ENCODE measurements at places on chromosomes 1 and 21. TPM values are rescaled to one million over a fixed set of nuclear protein-coding genes. Genes with fewer than 3 reads are reported as not detected.
A peak's percentile ranks its signal among the peaks of the same experiment; 100 is the strongest.

DIRAS3 gene
- 18.4 TPM for total RNA-seq

NTRK1 gene
- total RNA-seq, result 7.2 TPM

CLCA1 gene
- total RNA-seq, result 0.22 TPM

GRCh38 chr1:160916666-160917065 lies 31.7 kb upstream of the ITLN1 start:
- no peak overlapping the region for H3K27ac ChIP-seq
- no peaks in the 10 kb centered on the region for H3K36me3 ChIP-seq
- H3K4me3 ChIP-seq, result no peak overlapping the region

CAMK2N1 gene
- 19.5 TPM for total RNA-seq

DNA sequence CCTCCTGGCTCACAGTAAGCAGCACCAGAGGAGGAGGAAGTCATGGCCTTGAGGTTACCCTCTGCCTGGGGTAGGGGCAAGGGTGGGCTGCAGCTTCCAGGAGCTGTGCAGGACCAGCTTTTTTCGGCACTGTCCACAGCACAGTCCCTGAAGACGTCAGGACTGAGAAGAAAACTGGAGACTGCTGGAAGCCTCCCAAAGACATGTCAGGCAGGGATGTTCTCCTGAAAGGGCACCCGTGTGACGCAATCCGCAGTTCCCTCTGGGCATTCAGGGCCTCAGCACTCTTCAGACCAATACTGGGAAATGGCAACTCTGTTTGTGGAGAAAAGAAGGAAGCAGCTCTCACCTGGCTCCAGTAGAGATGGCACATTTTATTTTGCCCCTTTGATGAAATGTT lies 64.8 kb upstream of the TENT5C start:
- H3K27ac ChIP-seq, result no peak overlapping the region
- no peaks in the 10 kb centered on the region for H3K4me1 ChIP-seq
- H3K36me3 ChIP-seq, result no peaks in the 10 kb centered on the region
- peak; percentile 42 for DNase-seq

- no peaks in the 10 kb centered on the region for H3K27me3 ChIP-seq
- no peak overlapping the region for H3K27ac ChIP-seq
- no peak for DNase-seq
- no peaks in the 10 kb centered on the region for H3K36me3 ChIP-seq
- H3K4me3 ChIP-seq, result no peak overlapping the region
Measured at GRCh38 chr1:162229549-162229948, 147.1 kb downstream of the SPATA46 start.

GRCh38 chr1:7916501-7916830 lies 24.2 kb downstream of the TNFRSF9 start:
- no peak overlapping the region for H3K4me3 ChIP-seq
- peaks cover 13% of the 10 kb centered on the region for H3K27me3 ChIP-seq
- no peaks in the 10 kb centered on the region for H3K4me1 ChIP-seq
- H3K36me3 ChIP-seq, result no peaks in the 10 kb centered on the region
- no peak for DNase-seq

DNA sequence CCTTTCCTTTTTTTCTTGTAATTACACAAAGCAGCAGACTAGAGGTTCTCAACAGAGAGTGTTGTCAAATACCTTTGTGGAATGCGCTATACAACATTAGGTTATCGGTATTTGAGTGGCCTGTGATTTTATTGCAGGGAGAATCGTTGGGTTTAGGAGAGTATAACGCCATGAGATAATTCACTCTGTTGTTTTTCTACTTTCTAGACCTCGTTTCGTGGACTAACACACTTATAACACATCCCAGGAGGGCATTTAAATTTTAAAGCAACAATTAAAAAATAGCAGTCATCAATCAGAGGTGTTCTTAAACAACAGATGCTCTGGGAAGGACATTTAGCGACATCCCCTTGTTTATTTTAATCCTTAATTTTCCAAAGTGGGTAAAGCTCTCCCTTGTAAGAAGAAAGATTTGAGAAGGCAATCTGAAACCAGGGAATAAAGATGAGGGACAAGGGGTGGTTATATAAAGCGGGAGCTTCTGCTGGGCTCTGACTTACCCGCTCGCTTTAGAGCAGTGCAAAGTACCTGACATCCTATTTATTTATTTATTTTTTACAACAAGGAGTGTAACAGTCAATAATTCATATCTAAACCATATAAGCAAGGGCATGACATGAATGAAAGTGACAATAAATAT lies 4.9 kb downstream of the PBX1 start:
- H3K4me1 ChIP-seq, result peaks cover 60% of the 10 kb centered on the region
- H3K27me3 ChIP-seq, result no peaks in the 10 kb centered on the region
- DNase-seq, result no peak
- no peaks in the 10 kb centered on the region for H3K36me3 ChIP-seq
- peak overlapping the region; percentile 65 for H3K27ac ChIP-seq
- H3K4me3 ChIP-seq, result peak overlapping the region; percentile 75

DNA sequence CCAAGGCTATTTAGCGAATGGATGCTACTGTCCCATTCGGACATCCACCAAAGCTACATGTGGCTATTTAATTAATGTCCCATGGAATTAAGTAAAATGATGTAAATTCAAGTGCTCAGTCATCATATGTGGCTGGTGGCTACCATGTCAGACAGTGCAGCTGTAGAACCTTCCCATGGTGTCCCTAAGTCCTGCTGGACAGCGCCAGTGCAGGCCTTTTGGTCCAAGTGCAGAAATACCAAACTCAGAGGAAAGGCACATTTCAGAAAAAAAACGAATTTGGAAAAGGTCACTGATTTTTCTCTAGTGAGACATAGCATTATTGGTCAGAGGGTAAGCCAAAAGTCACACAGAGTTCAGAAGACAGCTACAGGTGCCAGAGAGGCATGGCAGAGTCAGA lies 17.6 kb downstream of the TMPRSS2 start:
- no peak overlapping the region for H3K4me3 ChIP-seq
- H3K4me1 ChIP-seq, result no peaks in the 10 kb centered on the region
- no peak for DNase-seq

ETNK2 gene
- total RNA-seq, result 3.8 TPM

DNA sequence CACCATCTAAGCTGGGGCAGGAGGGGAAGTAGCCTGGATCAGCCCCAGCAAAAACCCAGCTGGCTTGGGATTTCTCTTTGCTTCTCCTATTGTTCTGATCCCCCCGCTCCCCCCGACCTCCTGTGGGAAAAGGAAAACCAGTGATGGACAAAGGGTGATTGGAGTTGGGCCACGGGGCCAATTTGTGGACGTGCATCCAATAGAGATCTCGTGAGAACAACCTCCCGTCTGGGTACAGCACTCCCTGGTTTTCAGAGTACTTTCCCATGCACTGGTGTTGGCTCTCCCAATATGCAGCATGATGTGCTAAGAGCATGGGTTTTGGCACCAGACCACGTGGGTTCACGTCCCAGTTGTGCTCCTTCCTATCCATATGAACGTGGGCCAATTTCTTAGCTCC lies 9.0 kb downstream of the BLACAT1 start:
- H3K36me3 ChIP-seq, result no peaks in the 10 kb centered on the region
- H3K27me3 ChIP-seq, result peaks cover 3% of the 10 kb centered on the region
- no peak overlapping the region for H3K4me3 ChIP-seq
- H3K27ac ChIP-seq, result no peak overlapping the region
- no peak for DNase-seq
- no peaks in the 10 kb centered on the region for H3K4me1 ChIP-seq

DNA sequence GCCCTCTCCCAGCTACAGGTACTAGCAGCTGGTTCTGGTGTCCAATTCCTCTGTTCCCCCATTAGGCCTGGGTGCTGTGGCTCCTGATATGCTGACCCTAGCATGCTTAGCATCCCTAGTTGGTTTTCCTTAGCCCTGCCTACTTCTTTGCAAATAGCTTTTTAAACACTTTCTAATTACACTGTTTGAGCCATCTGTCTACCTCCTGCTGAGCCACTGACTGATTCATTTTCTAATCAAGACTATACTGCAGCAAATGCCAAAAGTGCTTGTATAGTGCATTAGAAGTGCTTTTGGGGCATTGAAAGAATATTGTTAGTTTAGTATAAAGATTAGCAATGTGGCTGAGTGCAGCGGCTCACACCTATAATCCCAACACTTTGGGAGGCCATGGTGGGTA lies 36.3 kb downstream of the ERICH3 start:
- DNase-seq, result no peak
- no peaks in the 10 kb centered on the region for H3K4me1 ChIP-seq
- no peak overlapping the region for H3K27ac ChIP-seq
- H3K4me3 ChIP-seq, result no peak overlapping the region
- no peaks in the 10 kb centered on the region for H3K36me3 ChIP-seq

ITLN1 gene
- 0.41 TPM for total RNA-seq

GRCh38 chr1:213385806-213386324 lies 334.8 kb downstream of the RPS6KC1 start:
- no peak overlapping the region for H3K27ac ChIP-seq
- no peaks in the 10 kb centered on the region for H3K27me3 ChIP-seq
- DNase-seq, result no peak
- H3K4me1 ChIP-seq, result no peaks in the 10 kb centered on the region

DNA sequence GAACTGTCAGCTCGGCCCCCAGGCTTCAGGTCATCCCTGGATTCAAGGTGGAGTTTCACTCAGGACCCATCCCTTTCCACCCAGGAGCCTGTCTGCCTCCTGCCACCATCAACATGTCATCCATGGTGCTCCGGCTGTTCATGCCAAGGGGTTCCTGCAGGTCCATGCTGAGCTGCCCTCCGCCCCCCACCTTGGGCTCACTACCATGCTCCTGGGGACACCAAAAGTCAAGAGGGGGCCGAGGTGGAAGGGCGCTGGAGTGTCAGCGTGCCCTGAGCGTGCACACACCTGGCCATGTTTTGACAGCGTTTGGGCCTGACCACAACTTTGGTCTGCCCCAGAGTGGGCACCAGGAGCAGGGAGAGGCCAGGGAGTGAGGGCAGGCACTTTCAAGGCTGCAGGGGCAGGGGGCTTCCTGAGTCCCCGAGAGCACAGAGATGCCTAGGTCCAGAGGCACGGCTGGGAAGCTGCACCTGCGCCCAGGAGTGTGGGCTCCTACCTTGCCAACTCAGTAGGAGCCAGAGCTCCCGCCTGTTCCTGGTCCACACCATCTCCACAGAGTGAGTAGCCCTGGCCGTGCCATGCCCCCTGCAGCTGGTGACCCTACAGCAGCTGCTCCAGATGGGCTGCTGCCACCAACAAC lies 639.6 kb upstream of the ZP4 start:
- no peaks in the 10 kb centered on the region for H3K4me1 ChIP-seq
- no peak overlapping the region for H3K27ac ChIP-seq
- no peaks in the 10 kb centered on the region for H3K27me3 ChIP-seq
- no peaks in the 10 kb centered on the region for H3K36me3 ChIP-seq
- H3K4me3 ChIP-seq, result no peak overlapping the region

DNA sequence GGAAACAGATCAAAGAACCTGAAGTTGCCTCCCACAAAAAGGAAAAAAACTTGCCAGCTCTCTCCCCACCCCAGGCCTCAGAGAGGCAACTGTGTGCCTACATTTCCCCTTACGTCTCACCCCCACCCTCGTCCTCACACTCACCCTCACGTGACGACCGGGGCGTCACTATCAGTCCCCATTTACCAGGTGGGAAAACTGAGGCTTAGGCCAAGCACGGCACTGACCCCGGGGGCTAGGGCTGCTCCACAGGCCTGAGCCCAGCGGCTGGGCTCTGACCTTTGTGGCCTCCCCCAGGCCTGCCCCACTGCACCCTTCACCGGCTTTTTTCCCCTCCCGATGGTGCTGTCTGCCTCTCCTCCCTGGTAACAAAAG lies 51.5 kb upstream of the RUNX3 start:
- no peaks in the 10 kb centered on the region for H3K4me1 ChIP-seq
- H3K27me3 ChIP-seq, result no peaks in the 10 kb centered on the region
- H3K36me3 ChIP-seq, result no peaks in the 10 kb centered on the region
- DNase-seq, result no peak
- H3K4me3 ChIP-seq, result no peak overlapping the region

- no peak for DNase-seq
- no peak overlapping the region for H3K27ac ChIP-seq
- peaks cover 21% of the 10 kb centered on the region for H3K36me3 ChIP-seq
Measured at GRCh38 chr1:20972855-20973254, 185.7 kb upstream of the HP1BP3 start.

GRCh38 chr1:68116643-68117235 lies 66.3 kb upstream of the DIRAS3 start:
- DNase-seq, result peak; percentile 54
- no peak overlapping the region for H3K27ac ChIP-seq
- H3K36me3 ChIP-seq, result no peaks in the 10 kb centered on the region
- no peaks in the 10 kb centered on the region for H3K4me1 ChIP-seq
- no peaks in the 10 kb centered on the region for H3K27me3 ChIP-seq

AMY2B gene
- 13.1 TPM for total RNA-seq

- H3K4me3 ChIP-seq, result no peak overlapping the region
- H3K27me3 ChIP-seq, result no peaks in the 10 kb centered on the region
Measured at GRCh38 chr1:217332431-217333065, 298.3 kb downstream of the GPATCH2 start.

DNA sequence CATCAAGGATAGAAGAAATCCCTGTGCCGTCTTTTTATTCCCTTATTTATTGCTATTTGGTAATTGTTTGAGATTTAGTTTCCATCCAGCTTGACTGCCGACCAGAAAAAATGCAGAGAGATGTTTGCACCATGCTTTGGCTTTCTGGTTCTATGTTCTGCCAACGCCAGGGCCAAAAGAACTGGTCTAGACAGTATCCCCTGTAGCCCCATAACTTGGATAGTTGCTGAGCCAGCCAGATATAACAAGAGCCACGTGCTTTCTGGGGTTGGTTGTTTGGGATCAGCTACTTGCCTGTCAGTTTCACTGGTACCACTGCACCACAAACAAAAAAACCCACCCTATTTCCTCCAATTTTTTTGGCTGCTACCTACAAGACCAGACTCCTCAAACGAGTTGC lies 99.0 kb downstream of the TGFB2 start:
- no peak for DNase-seq
- no peaks in the 10 kb centered on the region for H3K36me3 ChIP-seq
- H3K27me3 ChIP-seq, result no peaks in the 10 kb centered on the region

DNA sequence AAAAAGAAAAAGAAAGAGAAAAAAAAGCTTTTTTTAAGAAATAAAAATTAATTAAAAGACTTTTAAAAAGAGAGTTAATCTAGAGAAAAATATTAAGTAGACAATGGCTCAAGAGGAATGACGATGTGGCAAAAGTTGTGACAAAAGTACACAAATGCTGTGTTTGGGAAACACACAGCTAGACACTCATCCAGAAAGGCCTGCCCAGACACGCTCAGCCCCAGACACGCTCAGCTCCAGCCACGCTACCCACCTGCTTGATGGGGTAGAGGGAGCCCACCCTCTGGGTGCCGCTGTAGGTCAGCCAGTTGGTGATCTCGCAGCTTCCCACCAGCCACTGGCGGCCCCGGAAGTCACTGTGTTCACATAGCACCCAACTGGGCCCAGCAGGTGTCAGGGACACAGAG lies 10.2 kb downstream of the CD52 start:
- H3K27ac ChIP-seq, result no peak overlapping the region
- H3K27me3 ChIP-seq, result no peaks in the 10 kb centered on the region
- no peaks in the 10 kb centered on the region for H3K4me1 ChIP-seq
- H3K36me3 ChIP-seq, result no peaks in the 10 kb centered on the region
- DNase-seq, result no peak

DNA sequence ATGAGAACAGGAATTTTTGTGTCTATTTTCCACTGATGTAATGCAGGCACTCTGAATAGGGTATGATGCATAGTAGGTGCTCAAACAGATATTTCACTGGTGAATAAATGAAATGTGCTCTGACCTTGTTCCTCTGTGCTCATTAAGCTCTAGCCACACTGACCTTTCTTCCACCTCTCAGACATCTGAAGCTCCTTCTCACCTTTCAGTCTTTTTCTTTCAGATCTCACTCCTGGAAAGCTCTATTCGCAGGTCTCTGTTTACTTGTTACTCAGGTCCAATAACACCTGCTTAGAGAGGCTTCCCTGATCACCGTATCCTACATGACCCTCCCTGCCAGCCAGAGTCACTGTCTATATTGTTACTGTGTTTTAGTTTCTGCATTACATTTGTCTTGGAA lies 59.2 kb upstream of the IVNS1ABP start:
- H3K36me3 ChIP-seq, result no peaks in the 10 kb centered on the region
- no peak overlapping the region for H3K27ac ChIP-seq
- H3K27me3 ChIP-seq, result no peaks in the 10 kb centered on the region
- H3K4me1 ChIP-seq, result no peaks in the 10 kb centered on the region
- DNase-seq, result no peak
- no peak overlapping the region for H3K4me3 ChIP-seq

DIO1 gene
- 1.5 TPM for total RNA-seq

S100A7 gene
- not detected for total RNA-seq

Data from adrenal gland (tissue), 19 donors.